ENCODE measurements at places on chromosomes 1 and 21.
A peak's percentile ranks its signal among the peaks of the same experiment; 100 is the strongest.

DNA sequence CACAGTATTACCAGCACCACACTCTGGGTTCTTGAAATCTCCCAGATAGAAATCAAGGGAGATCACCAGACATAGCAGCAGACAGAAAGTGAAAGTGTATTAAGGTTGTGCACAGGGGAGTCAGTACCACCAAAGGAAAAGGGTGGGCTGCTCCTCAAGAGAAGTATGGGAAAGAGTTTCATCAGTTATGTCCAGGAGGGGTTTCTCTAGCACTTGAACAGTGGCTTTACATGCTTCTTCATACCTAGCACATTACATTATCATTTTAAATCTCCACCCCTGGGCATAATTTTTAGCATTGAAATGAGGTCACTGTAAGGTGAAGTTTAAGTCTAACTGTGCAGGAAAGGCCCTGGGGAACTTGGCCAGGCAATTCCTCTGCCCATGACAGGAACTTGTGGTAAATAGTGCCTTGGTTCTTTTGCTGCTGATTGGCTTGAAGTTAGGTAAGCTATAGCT lies 601.0 kb downstream of the NUF2 start:
- DNase-seq, result no peak

GRCh38 chr1:171953835-171954234 lies 112.5 kb downstream of the DNM3 start:
- DNase-seq, result no peak

DNA sequence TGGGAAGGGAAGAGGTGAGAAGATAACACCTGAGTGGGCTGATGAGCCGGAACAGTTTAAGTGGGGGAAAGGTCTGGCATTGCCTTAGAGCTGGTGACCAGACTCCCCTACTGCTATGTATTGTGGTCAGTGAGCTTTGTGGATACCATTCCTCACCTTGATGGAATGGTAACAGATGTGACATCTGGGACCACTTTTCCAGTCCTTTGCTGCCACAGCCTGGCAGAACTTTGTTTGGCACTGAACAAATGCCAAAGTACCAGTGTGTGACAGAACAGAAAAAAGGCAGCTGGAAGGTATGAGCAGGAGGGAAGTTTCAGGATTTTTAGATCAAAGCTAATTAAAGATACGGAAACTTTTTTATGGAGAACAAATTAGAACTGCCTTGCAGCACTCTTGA lies 6.2 kb downstream of the MED8 start:
- DNase-seq, result no peak

DNA sequence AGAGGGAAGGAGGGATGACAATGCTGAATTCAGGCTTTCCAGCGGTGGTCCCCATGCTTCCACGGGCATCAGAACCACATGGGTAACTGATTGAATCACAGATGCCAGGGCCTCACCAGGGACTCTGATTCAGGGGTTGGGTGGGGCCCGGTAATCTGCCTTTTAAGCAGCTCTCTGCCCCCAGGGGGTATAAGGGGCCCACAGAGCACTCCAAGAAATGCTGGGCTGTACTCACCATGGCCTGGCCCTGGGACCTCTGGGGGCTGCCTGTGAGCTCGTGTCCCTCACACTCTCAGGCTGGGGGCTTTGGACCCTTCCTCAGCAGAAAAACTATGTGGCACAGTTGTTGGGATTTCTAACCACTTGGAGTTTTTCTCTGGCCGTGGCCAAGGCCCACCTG lies 70.6 kb downstream of the ARHGEF10L start:
- no peak for DNase-seq

DNA sequence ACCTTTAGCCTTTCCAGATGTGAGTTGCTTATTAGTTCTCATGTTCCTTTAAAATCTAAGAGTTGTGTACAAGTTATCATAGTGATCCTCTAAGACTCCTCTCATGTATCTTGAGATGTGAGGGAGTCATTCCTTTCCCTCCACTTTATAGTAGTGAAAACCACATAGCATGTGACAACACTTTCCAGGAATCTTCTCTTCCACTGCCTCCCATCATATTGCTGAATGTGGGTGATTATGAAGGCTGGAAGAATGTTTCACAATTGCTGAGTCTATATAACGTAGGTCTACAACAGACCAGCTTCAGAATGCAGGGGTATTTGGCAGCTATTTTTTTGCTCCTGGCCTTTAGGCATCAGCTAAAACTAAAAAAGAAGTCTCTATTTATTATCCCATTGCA lies 44.7 kb upstream of the LRRC7 start:
- DNase-seq, result no peak

DNA sequence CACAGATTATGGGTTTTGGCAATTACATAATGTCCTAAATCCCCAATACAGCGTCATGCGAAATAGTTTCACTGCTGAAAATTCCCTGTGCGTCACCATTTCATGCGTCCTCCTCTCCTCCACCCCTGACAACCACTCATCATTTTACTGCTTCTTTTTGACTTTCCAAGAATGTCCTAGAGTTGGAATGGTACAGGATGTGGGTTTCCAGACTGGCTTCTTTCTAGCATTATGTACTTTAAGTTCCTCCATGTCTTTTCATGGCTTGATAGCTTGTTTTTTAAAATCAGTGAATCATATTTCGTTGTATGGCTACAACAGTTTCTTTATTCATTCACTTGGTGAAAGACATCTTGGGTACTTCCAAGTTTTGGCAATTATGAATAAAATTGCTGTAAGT lies 7.4 kb downstream of the NBPF3 start:
- DNase-seq, result no peak

DNA sequence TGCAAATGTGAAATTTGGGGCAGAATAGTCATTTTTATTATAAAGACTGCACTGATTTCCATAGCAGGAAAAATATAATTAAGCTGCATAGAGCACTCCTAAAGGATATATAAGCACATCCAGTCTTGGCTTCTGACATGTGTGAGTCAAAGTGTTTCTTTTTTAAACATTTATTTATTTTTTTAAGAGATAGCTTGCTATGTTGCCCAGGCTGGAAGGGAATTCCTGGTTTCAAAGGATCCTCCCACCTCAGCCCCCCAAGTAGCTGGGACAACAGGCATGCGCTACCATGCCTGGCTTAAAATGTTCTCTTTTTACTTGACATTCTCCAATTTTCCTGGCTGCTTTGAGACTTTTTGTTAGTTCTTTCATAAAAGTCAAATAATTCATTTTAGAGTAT lies 126.1 kb downstream of the HMCN1 start:
- DNase-seq, result no peak

DNA sequence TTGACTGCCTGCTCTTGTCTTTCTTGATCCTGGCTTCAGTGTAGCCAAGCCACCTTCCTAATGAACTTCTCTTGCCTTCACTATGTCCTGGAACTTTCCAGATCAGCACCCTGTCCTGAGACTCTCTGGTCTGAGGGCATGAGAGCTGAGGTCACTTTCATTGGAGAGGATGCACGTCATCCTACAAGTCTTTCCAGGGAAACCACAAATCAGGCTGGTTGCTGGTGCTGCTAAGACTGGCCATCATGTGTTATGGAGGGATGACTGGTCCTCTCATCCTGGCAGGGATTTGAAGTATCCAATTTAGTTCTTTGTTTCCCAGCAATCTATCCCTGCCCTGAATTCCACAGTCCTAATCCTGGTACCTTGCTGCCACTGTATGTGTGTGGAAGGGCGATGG lies 228.6 kb downstream of the GPATCH2 start:
- no peak for DNase-seq

DNA sequence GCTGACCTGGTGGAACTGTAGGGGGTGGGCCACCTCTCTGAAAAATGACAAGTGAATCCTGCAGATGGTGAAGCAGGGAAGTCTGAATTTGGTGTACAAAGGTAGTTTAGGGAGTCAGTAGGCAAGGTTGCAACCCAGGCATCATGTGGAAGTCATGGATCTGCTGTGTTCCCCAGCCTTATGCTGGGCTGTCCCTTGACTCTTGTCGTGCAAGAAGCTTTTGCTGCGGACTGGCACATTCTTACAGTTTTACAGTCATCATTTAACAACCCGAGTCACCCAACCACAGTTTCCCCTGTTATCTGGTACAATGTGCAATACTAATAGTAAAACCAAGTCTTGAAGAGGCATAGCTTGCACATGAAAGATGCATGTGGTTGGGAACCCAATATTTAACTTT lies 13.2 kb downstream of the RHOU start:
- no peak for DNase-seq

- no peak for DNase-seq
Measured at GRCh38 chr1:82728206-82728605, 927.5 kb downstream of the ADGRL2 start.

- no peak for DNase-seq
Measured at GRCh38 chr1:219123036-219123435, 50.6 kb upstream of the LYPLAL1 start.

- no peak for DNase-seq
Measured at GRCh38 chr1:67618285-67619018, 66.5 kb upstream of the GADD45A start.

DNA sequence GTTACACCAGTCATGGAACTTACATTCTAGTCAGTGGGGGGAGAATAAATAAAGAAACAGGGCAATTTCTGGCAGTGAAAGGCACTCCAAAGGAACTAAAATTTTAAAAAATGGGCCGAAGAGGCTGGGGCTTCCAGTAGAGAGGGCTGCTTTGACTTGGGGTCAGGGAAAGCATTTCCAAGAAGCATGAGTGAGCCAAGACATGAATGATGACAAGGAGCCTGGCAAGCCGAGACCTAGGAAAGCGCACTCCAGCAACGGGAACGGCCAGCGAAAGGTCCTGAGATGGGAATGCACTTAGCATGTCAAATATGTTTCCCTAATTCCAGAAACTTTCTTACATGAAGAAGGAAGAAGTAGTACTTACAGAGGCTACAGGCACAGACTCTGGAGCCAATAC lies 95.4 kb upstream of the NGF start:
- no peak for DNase-seq

DNA sequence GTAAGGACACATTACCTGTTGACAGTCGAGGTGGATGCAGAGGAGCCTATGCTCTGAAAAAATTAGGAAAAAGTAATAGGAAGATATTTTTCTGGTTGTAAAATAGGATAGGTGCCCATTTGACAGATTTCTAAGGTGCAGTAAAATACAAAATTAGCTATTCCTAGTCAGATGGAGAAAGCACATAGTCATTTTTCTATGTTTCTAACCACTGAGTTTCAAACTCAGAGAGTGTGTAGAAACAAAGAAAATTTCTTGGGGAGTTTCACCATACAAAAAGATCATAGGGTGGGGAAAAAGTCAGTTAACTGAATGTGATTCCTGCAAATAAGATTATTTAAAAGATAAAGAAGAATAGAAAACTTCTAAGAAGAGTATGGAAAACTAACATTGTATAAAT lies 666.9 kb downstream of the KCNT2 start:
- DNase-seq, result no peak

- peak; percentile 90 for DNase-seq
Measured at GRCh38 chr1:89692601-89693521, 59.9 kb downstream of the LRRC8C start.

- peak; percentile 76 for DNase-seq
Measured at GRCh38 chr21:31201548-31201947, 142.5 kb downstream of the TIAM1 start.

- DNase-seq, result no peak
Measured at GRCh38 chr1:25657121-25657882, 40.7 kb downstream of the MAN1C1 start.

DNA sequence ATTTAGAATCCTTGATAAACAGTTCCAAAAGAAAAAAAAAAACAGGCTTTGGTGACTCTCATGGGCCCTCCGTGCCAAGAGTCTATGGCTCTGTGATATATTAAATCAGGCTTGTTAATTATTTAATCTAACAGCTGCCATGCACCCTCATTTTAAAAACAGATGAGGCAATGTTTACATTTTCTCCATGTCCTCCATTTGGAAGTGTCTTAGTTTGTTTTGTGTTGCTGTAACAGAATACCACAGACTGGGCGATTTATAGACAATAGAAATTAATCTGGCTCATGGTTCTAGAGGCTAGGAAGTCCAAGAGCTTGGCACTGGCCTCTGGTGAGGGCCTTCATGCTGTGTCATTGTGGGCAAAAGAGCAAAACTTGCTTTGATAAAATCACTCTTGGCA lies 58.0 kb downstream of the B3GALT5 start:
- no peak for DNase-seq

DNA sequence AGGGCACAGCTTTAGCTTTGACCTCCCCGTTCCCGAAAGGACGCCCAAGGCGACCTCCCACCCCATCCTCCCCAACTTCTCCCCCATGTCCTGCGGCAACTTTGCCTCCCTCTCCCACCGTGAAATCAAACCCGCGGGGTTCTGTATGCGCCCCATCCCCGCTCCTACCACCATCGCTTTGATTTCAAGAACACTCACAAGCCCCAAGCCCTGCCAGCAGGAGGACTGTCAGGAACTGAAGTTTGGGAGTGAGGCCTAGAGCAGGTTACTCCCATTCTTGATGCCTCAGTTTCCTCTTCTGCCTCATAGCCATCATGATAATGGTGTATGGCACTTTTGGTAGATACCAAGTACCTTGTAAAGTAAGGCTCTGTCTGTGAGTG lies 2.3 kb downstream of the PTPRU start:
- DNase-seq, result no peak

DNA sequence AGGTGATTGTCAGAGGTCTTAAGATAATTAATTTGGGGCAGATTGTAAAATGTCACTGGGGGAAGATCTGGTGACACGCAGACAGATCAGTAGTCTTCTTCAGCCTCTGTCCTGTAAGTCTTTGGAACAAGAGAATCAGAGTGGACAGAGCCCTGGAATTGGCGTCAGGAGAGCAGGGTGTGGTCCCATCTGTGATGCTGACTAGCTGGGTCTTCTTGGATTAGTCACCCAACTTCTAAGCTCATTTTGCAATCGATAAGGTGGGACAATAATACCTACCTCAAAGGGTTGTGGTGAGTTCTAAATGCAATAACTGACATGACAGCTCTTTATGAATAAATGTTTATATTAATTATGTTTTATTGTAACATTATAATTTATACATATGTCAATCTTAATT lies 4.8 kb downstream of the FASLG start:
- no peak for DNase-seq

DNA sequence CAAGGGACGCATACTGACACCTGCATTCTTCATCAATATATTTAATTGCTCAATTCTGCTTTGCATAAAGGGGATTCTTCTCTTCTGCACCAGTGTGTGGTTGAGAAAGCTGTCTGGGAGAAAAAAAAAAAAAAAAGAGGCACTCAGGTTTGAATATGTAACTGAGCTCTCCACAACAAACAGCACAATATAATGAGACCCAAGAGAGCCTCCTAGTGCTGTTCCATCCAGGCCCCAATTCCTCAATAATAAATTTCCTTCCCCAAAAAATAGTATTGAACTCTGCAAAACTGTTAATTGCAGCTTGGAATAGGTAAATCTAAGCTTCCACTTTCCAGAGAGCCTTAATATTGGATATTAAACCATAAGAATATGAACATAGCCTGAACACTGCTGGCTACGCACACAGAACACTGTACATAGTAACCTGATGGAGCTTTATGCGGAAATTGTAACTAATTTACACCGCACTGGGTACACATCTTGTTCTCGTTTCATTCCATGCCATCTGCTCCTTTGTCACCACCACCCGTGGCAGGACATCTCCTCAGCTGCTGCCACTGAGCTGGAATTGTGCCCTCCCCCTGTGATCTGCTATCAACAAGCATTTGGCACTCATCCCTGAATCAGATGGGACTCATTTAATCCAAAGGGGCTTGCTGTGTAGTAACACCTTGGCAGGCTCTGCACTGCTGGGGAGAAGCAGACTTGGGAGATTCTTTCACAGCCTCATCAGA lies 272.0 kb downstream of the HHIPL2 start:
- DNase-seq, result no peak

- DNase-seq, result no peak
Measured at GRCh38 chr1:156491151-156491949, 9.2 kb downstream of the MEF2D start.

- no peak for DNase-seq
Measured at GRCh38 chr1:101290922-101291561, 54.2 kb downstream of the S1PR1 start.
